ENCODE measurements at places on chromosomes 6 and 20.

GRCh38 chr6:45710304-45710821, 305.3 kb downstream of the CLIC5 start:
- peak; percentile 81 for DNase-seq

DNA sequence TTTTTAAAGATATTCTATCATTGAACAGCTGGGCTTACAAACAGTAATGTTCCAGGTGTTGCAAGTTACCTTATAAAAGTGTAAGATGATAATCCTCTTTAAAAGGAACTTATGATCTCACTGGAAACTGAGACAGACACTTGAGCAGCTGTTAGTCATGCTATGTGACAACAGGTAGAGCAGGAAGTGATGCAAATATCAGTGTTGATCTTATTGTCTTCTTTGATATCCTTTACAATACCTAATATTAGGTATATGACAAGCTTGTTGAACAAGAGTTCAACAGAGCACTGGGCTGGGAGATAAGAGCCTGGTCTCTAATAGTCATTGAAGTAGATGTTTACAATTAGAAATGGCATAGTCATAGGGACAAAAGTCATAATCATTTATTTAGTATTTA, 150.0 kb downstream of the UBE3D start:
- no peak for DNase-seq

GRCh38 chr20:4942331-4942730, 59.0 kb downstream of the SLC23A2 start:
- DNase-seq = no peak

DNA sequence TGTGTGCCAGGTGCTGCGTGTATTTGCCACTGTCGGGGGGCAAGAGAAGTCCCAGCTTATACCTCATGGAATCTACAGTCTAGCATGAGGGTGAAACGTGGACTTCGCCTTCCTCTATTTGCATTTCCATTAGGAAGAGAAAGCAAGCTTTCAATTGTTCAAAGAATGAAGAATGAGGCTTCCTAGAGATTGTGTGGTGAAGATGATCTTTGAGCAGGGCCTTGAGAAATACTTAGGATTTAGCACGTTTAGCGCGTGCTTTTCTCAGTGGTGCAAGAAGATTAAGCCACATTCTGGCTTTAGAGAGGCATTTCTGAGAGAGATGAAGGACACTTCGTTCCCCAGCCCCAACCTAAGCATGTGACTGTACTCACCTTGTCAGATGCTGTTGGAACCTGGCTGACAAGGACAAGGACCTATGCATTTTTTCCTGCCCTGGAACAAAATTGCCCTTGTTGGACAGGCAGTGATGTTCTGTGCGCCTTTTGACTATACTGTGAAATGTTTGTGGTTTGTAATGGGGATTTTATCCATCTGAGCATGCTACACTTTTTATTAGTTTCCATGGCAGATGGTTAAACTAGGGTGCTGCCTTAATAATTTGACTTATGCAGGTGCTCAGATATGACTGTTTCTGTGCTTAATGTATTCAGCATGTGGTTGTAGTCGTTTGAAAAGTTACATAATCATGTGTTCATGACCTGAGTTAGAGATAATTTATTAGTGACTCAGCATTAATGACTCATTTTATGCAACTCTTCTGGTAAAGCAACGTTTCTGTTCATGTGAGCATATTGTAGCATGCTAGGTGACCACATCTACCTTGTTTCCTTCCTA, 10.7 kb downstream of the TULP4 start:
- DNase-seq = no peak

DNA sequence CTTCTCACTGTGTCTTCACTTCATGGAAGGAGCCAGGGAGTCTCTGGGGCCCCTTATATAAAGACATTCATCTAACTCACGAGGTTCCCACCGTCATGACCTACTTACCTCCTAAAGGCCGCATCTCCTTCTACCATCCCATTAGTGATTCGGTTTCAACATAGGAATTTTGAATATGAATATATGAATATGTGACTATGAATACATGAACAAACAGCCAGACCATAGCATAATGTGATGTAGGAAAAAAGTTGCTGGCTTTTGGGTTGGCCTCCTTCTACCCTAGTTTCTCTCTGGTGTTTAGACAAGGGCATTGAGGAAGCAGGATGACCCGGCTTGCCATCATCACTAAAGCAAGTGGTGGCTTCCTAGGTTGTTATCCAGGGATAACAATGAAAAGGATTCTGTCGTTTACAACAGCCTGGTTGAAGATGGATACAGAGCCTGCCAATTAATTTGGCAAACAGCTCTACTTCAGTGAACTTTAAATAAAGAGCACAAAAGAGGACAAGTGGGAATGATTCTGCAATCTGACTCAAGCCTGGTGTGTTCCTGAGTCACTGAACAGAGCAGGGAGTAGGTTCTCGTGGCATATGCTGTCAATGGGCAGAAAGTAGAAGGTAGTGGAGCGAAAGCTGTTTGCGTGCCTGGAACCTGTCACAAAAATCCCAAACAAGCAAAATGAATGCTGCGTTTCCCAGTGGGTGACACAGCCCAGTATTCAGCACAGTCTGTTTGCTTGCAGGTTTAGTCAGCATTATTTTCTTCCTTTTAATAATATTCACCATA, 44.0 kb upstream of the DOK5 start:
- no peak for DNase-seq

Data from activated CD4-positive, alpha-beta memory T cell treated with anti-CD3 and anti-CD28 coated beads, Interleukin-2, amount 10 ng/mL, durations not matched to agents 7 days and 5 days (primary cell).